Uterine smooth muscle cell (primary cell): ENCODE measurements at places on chromosomes 4 and X. TPM values are rescaled to one million over a fixed set of nuclear protein-coding genes. Genes with fewer than 3 reads are reported as not detected.

GPR173 gene
- 2.5 and 3.1 TPM in 2 replicates for total RNA-seq

GPM6B gene
- 4.6 and 8.1 TPM in 2 replicates for total RNA-seq

BMX gene
- total RNA-seq, result 0.11 and 0.25 TPM in 2 replicates

UGT2B11 gene
- not detected in 2 replicates for total RNA-seq

SCRG1 gene
- 0.33 and 1.1 TPM in 2 replicates for total RNA-seq

F8A2 gene
- not detected in 2 replicates for total RNA-seq

AMELX gene
- total RNA-seq, result not detected in 2 replicates

MAGED4B gene
- total RNA-seq, result 19.7 and 41.5 TPM in 2 replicates

TCEAL3 gene
- 12.4 and 23.6 TPM in 2 replicates for total RNA-seq

RAB28 gene
- total RNA-seq, result 18.4 and 20.7 TPM in 2 replicates

ESX1 gene
- total RNA-seq, result 0.12 TPM in 1 of 2 replicates, not detected in the other

MAGEB2 gene
- total RNA-seq, result not detected in 2 replicates

CD38 gene
- not detected in 2 replicates for total RNA-seq

P2RY4 gene
- total RNA-seq, result under 0.01 TPM in 1 of 2 replicates, not detected in the other

HSFX4 gene
- not detected in 2 replicates for total RNA-seq

TMEM255A gene
- total RNA-seq, result not detected in 2 replicates

MEPE gene
- not detected in 2 replicates for total RNA-seq

SETD7 gene
- total RNA-seq, result 79.7 and 93.1 TPM in 2 replicates

CXorf49 gene
- not detected in 2 replicates for total RNA-seq

SLC16A2 gene
- 5.9 and 14.4 TPM in 2 replicates for total RNA-seq
